ENCODE measurements at places on chromosomes 2 and 18. TPM values are rescaled to one million over a fixed set of nuclear protein-coding genes. Genes with fewer than 3 reads are reported as not detected.

GRCh38 chr18:49029628-49030027 is 78.9 kb upstream of the SMAD7 start:
- H3K27me3 ChIP-seq = no peaks in the 10 kb centered on the region
- H3K4me1 ChIP-seq = peaks cover 10% of the 10 kb centered on the region
- no peak overlapping the region for H3K27ac ChIP-seq
- no peak overlapping the region for H3K4me3 ChIP-seq

DNA sequence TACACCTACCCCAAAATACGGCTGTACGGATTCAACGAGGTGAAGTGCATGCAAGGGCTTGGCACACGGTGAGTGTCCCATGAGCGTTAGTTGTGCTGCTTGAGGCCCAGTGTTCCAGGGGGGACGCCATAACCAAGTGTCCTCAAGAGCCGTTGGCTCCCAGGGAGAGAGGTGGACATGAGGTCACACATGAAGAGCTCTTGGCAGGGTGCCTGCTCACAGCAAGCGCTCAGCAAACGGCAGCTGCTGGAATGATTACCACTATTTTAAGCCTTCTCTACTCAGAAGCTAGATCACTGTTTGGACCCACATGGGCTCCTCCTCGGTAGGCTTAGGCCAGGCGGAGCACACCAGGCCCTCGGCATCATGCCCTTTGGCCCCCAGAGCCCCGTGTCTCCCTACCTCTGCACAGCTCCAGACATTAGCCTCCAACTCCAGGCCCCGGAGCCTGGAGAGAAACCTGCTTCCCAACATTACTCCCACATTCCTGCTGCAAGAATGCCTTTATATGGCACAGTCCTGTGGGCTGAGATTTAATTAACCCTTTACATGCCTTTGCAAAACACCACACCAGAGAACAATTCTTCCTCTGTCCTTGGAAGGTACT is 68.4 kb upstream of the PPP1CB start:
- H3K36me3 ChIP-seq = no peaks in the 10 kb centered on the region
- H3K4me3 ChIP-seq = no peak overlapping the region
- no peaks in the 10 kb centered on the region for H3K27me3 ChIP-seq
- H3K27ac ChIP-seq = peak overlapping the region; percentile 36

DNA sequence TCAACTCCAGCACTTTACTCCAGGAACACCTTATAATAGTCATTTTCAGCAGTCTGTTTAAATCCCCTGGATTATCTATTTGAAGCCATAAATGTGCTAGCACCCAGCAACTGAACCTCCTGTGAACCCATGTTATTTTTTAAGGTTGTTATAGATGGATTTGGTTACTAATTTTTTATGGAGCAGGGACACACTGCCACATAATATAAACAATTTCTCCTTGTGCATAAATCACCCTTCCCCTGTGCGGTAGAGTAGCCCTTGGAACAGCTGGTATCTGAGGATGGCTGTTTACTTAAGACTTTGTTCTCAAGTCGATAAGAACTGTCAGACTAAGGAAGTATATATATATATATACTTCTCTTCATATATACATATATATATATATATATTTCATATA is 367.4 kb downstream of the EPHA4 start:
- H3K4me1 ChIP-seq = no peaks in the 10 kb centered on the region
- DNase-seq = no peak
- H3K36me3 ChIP-seq = no peaks in the 10 kb centered on the region
- H3K27ac ChIP-seq = no peak overlapping the region
- H3K27me3 ChIP-seq = no peaks in the 10 kb centered on the region
- H3K4me3 ChIP-seq = no peak overlapping the region

DNA sequence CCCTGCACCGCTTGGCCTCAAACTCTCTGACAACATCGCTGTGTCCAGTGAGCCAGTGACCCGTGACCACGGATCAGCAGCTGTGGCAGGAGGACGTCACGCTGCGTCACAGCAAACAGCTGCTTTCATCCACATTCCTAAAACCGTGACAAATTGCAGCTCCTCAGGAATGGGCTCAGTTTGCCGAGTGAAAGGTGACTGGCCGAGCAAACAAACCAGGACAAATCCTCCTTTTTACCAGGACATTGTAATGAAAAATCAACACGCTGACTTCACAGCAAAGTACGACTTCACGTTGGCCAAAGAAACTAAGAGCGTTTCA is 57.6 kb downstream of the PXDN start:
- no peaks in the 10 kb centered on the region for H3K36me3 ChIP-seq
- H3K27ac ChIP-seq = no peak overlapping the region
- H3K27me3 ChIP-seq = no peaks in the 10 kb centered on the region
- no peaks in the 10 kb centered on the region for H3K4me1 ChIP-seq
- H3K4me3 ChIP-seq = no peak overlapping the region

- H3K4me1 ChIP-seq = peaks cover 6% of the 10 kb centered on the region
- DNase-seq = no peak
- no peak overlapping the region for H3K4me3 ChIP-seq
- H3K27me3 ChIP-seq = no peaks in the 10 kb centered on the region
- H3K36me3 ChIP-seq = peaks cover 7% of the 10 kb centered on the region
- no peak overlapping the region for H3K27ac ChIP-seq
Observed at GRCh38 chr2:53913721-53914120, 54.0 kb upstream of the GPR75 start.

SCN9A gene
- total RNA-seq = not detected
